Fibroblast of lung (primary cell): ENCODE measurements at places on chromosomes 2 and 18. TPM values are rescaled to one million over a fixed set of nuclear protein-coding genes. Genes with fewer than 3 reads are reported as not detected.

DNA sequence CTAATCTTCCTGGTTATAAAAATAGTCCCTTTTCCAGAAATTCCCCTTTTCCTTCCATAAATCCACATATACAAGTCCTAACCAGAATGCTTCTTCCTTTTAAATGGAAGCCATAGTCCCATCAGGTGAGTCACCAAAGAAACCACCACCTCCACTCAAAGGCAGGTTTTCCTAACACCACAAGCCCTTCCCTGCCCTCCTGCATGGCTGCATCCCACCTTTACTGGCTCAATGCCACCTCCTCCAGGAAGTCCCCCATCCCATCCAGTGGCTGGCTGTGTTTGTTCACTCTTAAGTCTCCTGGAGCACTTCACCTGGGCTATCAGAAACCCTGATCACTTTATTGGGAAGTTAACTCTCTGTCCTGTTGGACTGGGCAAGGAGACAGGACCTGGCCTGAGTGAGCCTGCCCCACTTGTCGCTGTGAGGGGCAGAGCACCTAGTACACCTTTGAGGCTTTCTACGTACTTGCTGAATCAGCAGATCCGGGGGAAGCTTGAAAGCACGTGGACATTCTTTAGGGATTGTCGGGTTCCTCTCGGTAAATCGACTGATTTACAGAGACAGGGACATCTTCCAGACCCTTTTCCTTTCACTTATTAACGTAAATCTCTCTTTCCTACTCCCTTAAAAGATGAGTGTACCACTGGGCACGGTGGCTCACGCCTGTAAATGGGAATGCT lies 71.0 kb downstream of the NGEF start:
- no peak for DNase-seq

DNA sequence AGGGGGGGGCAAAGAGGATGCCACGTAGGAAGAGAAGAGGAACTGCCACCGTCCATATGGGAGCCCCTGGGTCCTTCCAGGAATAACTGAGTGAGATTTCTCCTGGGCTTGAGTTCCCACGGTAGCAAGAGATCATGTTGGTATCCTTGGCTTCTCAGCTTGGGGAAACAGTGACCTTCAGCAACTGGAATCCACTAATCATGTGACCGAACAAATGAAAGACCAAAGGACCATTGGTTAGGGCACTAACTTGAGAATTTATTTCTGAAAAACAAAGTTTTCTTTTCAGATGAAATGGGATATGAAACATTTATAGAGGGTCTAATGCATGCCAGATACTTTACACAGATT lies 259.4 kb upstream of the ID2 start:
- no peak for DNase-seq

DNA sequence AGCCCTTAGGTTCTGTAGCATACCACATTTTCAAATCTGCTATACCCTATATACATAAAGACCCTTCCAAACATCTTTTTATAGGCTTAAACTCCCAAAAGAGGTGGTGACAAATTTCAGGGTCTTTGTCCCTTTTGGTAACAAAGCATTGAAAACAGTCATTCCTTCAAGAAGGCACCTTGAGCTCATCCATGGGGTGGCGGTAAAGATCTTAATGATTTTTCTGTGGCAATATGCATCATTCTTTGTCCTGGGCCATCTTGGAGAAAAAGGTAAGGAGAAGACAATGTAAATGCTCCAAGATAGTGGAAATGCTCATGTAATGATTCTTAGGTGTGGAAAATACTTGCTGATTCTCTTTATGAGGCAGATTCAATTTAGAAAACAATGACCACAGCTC lies 890.5 kb downstream of the CNTNAP5 start:
- DNase-seq, result no peak

The UGT1A3 gene
- total RNA-seq, result not detected in 2 replicates

The ITGB6 gene
- not detected in 2 replicates for total RNA-seq
